NCI-H748 treated with DMSO at 0.1 percent for 48 hours (cell line): ENCODE measurements at places on chromosomes 2 and 18.
A peak's percentile ranks its signal among the peaks of the same experiment; 100 is the strongest.

- DNase-seq, result no peak
These were observed 53.6 kb downstream of the DPYSL5 start for GRCh38 chr2:26901326-26902183.

DNA sequence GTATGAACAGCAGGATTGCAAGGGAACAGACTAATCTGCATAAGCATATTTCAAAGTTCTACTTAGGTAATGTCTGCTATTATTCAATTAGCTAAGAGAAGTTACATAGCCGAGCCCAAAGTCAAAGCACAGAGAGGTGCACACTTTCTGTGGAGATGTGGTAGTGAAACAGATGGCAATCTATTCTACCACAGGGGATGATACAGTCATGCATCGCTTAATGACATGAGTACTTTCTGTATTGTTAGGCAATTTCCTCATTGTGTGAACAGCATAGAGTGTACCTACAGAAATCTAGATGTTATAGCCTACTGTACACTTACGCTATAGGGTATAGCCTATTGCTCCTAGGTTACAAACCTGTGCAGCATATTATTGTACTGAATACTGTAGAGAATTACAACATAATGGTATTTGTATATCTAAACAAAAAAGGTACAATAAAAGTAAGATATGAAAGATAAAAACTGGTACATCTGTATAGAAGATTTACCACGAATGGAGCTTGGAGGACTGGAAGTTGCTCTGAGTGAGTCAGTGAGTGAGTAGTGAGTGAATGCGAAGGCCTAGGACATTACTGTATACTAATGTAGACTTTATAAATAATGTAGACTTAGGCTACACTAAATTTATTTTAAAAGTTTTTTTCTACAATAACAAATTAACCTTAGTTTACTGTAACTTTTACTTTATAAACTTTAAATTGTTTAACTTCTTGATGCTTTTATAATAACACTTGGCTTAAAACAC is 197.6 kb downstream of the MBD5 start:
- DNase-seq, result no peak

- DNase-seq, result no peak
These were observed 20.3 kb upstream of the KCNF1 start for GRCh38 chr2:10891390-10891789.

DNA sequence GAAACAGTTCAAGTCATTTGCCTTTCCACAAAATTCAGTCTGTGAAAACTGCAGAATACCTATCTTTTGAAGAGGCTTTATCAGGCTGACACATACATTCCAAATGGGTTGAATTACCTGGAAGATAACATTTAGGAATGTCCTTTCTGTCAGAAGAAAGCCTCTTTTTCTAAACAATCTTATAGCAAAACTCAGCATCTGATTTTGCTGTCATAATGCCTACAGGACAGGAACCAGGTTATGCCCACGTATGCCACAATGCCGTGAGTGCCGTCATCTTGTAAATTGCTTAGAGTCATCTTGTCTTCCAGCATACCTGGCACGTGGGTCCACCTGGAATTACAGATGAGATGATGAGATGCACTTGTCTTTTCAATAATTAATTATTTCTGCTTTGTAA is 275.3 kb downstream of the ALPK2 start:
- no peak for DNase-seq

GRCh38 chr2:99569386-99569785 is 79.6 kb upstream of the REV1 start:
- peak; percentile 52 for DNase-seq

DNA sequence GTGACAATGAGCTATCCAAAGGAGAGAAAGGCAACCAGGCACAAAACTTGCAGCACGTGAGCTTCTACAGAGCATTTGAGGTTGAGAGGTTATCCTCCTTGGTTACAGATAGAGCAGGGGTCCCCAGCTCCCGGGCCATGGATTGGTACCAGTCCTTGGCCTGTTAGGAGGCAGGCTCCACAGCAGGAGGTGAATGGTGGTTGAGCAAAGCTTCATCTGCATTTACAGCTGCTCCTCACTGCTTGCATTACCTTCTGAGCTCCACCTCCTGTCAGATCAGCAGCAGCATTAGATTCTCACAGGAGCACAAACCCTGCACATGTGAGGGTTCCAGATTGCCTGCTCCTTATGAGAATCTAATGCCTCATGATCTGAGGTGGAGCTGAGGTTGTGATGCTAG is 57.8 kb upstream of the ST8SIA3 start:
- no peak for DNase-seq

DNA sequence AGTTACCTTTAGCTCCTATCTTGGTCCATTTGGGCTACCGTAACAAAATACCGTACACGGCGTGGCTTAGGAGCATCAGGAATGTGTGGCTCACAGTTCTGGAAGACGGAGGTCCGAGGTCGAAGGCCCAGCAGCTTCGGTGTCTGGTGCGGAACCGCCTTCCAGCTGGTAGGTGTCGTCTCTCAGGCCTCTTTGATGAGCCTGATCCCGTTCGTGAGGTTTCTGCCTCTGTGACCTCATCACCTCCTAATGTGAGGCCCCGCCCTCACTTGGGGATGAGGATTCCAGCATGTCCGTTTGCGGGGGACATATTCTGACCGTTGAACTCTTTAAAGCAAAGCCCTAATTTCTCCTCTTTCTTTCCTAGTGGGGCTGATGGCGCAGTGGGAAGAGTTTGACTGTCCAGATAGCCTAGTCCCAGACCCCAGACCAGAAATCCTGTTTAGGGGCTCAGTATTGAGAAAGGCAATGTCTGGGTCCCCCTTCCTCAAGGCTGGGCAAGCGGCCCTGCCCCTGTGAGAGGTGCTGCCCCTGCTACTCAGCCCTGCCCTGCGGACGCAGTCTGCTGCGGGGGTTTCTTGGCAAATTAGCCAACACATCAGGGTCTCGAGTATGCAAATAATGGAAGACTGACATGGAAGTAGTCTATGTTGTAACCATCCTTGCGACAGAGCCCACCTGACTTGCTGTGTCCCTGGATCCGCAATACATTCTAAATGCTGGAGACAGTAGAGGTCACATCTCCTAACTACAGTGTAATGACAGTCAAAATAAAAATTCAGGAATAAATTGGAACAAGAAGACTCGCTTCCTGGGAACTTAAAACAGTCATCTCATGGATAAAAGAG is 128.0 kb downstream of the ASB1 start:
- no peak for DNase-seq

GRCh38 chr2:159111346-159111927 is 143.0 kb downstream of the TANC1 start:
- DNase-seq, result no peak

GRCh38 chr2:84285056-84285747 is 173.9 kb downstream of the SUCLG1 start:
- DNase-seq, result no peak

GRCh38 chr2:230711224-230711623 is 1.4 kb upstream of the CAB39 start:
- DNase-seq, result no peak

- no peak for DNase-seq
These were observed 10.2 kb upstream of the RBM43 start for GRCh38 chr2:151271824-151272223.

- DNase-seq, result no peak
These were observed 184.7 kb downstream of the NEDD4L start for GRCh38 chr18:58228762-58229161.

GRCh38 chr2:167069855-167070254 is 181.6 kb downstream of the XIRP2 start:
- DNase-seq, result no peak

GRCh38 chr18:6949800-6950586 is 167.6 kb downstream of the LAMA1 start:
- DNase-seq, result no peak

- no peak for DNase-seq
These were observed 25.6 kb upstream of the NTSR2 start for GRCh38 chr2:11695576-11695975.

DNA sequence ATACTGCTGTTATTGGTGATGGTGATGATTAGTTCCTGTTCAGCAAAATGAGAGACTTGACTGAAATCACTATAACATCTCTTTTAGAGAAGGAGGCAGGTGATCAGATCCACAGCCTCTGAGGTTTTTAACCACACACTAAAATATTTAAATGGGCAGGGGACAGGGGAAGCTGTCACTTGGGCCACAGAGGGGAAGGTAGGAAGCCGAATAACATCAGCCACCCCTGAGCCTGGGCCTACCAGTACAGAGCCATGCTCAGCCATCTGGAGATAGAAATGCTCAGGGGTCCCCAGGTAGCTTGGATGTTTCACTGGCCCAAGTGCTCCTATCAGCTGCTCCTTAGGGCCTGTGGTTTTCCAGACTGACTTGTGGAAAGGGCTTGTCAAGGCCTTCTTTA is 122.3 kb downstream of the MRO start:
- no peak for DNase-seq

DNA sequence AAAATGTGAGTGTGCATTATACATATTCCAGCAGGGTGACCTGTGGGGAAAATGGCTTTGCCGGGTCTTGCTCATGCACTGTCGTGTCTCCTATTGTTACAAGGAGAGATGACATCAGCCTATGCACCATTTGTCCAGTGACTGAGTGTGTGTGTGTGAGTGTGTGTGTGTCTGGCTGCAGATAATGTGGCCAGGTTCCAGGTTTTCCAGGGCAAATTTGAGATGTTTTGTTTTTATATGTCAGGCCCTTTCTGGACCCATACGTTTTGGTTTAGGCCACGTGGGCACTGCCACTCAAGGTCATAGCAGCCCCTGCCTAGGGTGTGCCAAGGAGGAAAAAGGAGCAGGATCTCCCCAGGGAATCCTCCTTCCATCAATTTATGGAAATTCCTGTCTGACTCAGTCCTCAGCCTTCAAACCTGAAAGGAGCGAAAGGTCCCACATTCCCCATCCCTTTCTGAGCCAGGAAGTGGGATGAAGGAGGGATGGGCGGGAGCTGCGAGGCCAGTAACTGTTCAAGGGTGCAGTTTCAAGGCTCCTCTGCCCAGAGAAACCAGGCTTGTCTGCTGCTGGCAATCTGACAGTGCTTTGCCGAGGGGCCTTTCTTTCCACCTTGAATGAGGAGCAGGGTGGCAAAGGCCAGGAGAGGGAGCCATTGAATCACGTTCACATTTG is 93.0 kb upstream of the SMAD2 start:
- DNase-seq, result no peak

DNA sequence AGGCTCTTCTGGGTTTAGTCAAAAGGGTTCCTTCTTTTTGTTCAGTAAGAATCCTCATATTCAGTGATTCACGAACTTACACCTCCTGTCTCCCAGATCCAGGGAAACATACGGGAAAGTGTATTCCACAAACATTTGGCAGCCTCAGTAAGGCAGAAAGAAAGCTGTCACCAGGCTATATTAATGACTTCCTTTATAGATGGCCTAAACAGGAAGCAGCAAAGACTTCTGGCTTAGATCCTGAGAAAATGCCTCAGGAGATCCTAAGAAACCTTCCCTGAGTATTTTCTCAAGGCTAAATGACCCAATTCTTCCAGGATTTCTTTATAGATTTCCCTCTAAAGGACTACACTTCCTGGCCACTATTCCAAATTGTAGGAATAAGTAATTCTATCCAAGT is 1995.5 kb upstream of the CELF4 start:
- DNase-seq, result no peak

GRCh38 chr2:231965102-231965501 is 3.6 kb downstream of the DIS3L2 start:
- DNase-seq, result no peak

- DNase-seq, result no peak
These were observed 84.9 kb downstream of the EFEMP1 start for GRCh38 chr2:55838653-55839052.

- no peak for DNase-seq
These were observed 28.1 kb upstream of the HTR2B start for GRCh38 chr2:231152800-231153557.

DNA sequence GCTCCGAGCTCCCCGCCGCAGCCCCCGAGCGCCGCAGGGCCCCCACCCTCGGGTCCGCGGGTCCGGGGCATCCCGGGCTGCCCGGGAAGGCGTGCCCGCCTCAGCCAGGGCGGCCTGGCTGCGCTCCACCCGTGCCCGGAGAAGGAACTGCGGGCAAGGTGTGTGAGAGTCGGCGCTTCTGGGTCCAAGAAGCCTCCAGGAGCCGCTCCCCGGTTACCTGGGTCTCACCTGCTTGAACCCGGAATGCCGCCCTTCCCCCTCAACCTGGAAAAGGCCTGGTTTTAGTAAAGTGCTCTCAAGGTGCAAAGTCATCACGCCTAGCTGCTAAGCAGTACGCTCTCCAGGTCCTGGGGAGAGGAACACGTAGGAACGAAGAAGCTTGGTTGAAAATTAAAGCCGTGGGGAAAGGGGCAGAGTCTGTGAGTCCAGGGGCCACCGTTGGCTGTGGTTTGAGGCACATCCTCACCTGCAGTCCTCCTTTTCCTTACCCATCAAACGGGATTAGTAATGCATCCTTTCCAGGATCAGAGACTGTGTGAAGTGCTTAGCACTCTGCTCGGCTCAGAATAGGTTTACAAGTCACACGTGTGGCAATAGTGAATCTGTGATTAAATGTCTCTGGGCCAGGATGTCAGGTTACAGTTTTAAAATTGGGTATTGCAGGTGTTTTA is 1.2 kb downstream of the ASAP2 start:
- peak; percentile 44 for DNase-seq

GRCh38 chr18:42429196-42429595 is 474.2 kb downstream of the PIK3C3 start:
- no peak for DNase-seq

GRCh38 chr2:187499941-187500532 is 52.0 kb upstream of the CALCRL start:
- DNase-seq, result peak; percentile 50

GRCh38 chr18:13539050-13539449 is 187.3 kb downstream of the FAM210A start:
- peak; percentile 53 for DNase-seq

DNA sequence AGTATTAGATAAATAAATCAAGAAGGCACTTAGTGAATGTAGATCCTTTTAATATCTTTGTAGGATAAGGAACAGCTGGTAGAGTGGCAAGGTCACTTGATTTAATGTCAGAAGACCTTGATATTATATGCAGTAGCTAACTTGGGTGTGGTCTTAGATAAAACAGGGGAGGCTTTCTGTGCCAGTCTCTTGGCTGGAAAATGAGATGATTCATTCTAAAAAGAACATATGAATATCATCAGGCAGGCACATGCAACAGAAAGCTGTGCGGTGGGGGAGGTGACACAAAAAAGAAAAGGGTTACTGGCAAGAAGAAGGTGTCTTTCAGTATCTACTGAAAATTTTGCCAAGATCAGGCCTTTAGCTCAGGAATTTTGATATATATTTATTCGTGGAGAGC is 931.7 kb upstream of the CELF4 start:
- DNase-seq, result no peak

- DNase-seq, result no peak
These were observed 200.6 kb downstream of the ZFP36L2 start for GRCh38 chr2:43025709-43026295.

GRCh38 chr2:71070294-71071093 is 2.0 kb downstream of the NAGK start:
- DNase-seq, result no peak
